ENCODE measurements at places on chromosomes 2 and 18.

DNA sequence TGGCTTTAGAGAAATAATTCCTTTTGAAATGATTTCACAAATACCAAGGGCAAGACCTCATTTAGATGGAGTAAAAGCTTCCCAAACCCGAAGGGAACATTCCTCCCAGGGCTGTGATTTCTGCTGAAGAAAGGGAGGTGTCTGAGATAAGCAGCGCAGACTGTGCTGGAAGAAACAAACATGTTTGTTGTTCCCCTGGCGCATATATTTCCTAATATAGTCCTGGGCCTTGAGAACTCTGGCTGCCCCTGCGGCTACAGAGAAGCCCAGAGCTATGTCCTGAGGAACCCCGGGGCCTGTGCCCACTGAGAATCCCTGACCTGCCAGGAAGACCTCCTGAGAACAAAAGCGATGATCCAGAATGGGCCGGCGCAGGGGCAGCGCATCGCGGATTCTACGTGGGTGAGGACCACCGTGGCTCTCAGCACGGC is 372.6 kb upstream of the NT5C1B start:
- no peak for DNase-seq

GRCh38 chr2:23053601-23054000 is 331.4 kb upstream of the KLHL29 start:
- DNase-seq, result no peak

GRCh38 chr2:33494155-33494779 is 17.8 kb downstream of the RASGRP3 start:
- DNase-seq, result no peak

DNA sequence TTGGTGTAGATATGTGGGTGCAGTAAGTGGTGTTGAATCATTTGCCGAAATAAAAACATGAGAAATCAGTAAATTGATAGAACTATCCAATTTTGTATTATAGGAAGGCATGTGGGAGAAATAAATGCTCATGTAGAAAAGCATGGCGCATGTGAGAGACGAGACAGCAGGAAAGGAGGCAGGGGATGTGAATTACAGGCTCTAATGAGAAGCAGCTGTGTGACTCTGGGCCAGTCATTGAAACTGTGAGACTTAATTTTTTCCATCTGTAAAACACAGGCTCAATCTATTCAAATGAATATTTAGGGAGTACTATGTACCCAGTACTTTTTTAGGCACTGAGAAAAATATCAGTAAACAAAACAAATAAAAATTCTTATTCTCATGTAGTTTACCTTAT is 42.6 kb upstream of the MAP3K20 start:
- DNase-seq, result no peak

DNA sequence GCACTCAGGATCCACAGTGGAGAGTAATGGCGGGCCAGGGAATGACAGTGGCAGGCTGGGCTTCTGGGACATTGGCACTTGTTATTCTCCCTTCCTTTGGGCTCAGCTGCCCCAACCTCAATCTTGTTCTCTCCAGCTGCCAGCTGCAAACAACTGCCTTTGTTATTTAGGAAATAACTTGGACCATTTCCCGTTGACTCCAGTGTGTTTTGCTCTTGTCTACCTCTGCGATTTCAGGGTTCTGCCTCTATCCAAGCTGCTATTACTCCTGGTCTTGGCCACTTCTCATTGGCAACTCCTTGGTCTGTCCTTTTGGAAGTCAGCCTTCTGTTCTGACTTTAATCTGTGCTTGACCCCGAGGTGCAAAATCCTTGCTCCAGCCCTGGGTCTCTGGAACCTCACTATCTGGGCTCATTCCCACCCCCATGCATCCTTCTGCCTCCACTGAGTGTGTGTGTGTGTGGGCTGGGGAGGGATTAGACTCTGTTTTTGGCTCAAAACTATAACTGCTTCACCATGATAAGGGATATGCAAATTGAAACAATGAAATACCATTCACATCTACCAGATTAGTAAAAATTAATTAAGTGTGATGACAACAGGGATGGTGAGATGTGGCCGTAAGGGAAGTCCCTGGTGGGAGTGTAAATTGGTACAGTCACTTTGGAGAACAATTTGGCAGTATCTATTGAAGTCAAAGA is 134.1 kb upstream of the CXCR4 start:
- peak; percentile 52 for DNase-seq

GRCh38 chr2:127032621-127033020 is 74.3 kb downstream of the BIN1 start:
- DNase-seq, result no peak

- DNase-seq, result no peak
Observed at GRCh38 chr18:22952525-22952924, 19.4 kb downstream of the RBBP8 start.

GRCh38 chr2:128279786-128280157 is 38.9 kb downstream of the HS6ST1 start:
- no peak for DNase-seq
